ENCODE measurements at places on chromosomes 13 and 19.

DNA sequence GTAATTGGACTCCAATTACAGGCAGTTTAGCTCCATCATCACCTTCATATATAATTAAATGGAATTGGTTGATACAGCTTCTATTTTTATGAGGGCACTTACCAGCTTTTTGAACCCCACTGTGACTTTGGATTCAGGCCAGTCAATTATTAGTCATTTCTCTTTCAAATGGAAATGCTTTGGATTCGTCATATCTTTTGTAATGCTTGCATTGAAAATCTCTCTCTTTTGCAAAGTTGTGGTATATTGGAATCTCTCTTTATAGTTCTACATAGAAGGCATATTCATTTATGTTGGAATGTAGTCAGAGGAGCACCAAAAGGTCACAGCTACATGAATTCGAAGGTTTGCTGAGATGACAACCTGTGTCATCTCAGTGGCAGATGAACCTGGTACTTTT is 1074.3 kb upstream of the SLC10A2 start:
- no peak for DNase-seq

DNA sequence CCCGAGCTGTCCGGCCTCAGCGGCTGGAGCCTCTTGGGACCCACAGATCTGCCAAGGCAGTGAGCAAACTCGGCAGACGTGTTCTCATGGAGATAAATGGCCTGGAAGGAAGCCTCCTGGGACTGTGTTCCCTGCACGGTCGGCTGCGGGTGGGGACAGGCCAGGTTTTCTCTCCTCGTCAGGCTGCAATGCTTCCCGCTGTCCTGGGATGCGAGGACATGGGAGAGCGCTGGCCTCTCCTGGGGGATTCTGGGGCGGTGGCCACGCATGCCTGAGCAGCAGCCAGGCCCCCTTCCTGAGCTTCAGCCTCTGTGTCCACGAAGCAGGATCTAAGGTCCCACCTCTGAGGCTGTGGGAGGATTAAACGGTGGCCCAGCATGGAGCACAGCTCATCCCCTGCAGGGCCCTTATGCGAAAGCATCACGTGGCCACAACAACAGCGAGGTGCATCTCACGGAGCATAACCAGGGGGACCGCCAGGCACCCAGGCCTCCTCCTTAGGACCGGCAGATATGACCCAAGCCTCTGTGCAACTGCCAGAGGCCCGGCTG is 21.2 kb upstream of the C13orf46 start:
- no peak for DNase-seq

DNA sequence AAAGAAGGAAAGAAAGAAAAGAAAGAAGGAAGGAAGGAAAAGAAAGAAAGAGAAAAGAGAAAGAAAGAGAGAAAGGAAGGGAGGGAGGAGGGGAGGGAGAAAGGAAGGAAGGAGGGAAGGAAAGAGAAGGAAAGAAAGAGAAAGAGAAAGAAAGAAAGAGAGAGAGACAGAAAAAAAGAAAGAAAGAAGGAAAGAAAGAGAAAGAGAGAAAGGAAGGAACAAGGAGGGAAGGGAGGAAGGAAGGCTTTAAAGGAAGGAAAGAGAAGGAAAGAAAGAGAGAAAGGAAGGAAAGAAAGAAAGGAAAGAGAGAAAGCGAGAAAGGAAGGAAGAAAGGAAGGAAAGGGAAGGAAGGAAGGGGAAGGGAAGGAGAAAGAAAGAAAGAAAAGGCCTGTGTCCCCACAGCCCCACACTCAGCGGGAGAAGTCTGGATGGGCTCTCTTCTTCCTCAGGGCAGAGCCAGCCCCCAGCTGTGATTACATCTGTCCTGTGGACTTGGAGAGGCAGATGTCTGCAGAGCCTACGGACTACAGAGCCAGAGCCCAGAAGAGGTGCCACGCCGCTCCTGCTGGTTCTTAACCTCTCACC is 9.6 kb downstream of the PTPRH start:
- DNase-seq: no peak

- DNase-seq: no peak
These were observed 15.4 kb upstream of the SBNO2 start for GRCh38 chr19:1189419-1189818.

DNA sequence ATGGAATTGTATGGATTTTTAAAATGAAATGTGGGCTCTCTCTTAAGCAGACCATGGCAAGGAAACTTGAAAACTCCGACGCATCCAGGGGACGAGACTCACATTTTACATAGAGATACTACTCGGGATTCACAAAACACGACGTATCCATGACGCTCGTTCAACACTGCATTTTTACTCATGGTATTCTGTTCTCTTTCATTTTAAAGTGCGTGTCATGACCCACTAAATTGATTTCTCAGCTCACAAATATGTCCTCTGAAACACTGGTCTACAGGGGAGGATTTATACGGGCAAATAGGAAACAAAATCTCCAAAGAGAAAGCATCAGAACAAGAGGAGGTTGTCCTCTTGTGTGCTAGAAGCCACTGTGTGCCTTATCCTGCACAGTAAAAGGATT is 523.5 kb downstream of the MYO16 start:
- no peak for DNase-seq

- DNase-seq: no peak
These were observed 9.8 kb downstream of the DAZAP1 start for GRCh38 chr19:1417145-1417544.

GRCh38 chr19:43450545-43450997 is 14.8 kb downstream of the LYPD3 start:
- no peak for DNase-seq

DNA sequence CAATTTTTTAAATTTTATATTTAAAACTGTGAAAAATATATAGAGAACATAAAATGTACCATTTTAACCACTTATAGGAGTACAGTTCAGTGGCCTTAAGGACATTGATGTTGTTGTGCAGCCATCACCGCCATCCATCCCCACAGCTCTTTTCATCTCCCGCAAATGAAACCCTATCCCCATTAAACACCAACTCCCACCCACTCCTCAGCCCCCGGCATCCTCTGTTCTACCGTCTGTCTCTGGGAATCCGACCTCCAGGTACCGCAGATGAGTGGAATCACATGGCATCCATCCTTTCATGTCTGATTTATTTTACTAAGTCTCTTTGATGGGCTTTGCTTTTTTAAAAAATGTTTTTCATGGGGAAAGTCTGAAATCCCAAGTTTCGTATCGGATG is 23.8 kb upstream of the SMIM17 start:
- no peak for DNase-seq

- no peak for DNase-seq
These were observed 84.7 kb downstream of the KDM4B start for GRCh38 chr19:5053661-5054060.

GRCh38 chr13:108948251-108948671 is 318.9 kb downstream of the MYO16 start:
- no peak for DNase-seq

DNA sequence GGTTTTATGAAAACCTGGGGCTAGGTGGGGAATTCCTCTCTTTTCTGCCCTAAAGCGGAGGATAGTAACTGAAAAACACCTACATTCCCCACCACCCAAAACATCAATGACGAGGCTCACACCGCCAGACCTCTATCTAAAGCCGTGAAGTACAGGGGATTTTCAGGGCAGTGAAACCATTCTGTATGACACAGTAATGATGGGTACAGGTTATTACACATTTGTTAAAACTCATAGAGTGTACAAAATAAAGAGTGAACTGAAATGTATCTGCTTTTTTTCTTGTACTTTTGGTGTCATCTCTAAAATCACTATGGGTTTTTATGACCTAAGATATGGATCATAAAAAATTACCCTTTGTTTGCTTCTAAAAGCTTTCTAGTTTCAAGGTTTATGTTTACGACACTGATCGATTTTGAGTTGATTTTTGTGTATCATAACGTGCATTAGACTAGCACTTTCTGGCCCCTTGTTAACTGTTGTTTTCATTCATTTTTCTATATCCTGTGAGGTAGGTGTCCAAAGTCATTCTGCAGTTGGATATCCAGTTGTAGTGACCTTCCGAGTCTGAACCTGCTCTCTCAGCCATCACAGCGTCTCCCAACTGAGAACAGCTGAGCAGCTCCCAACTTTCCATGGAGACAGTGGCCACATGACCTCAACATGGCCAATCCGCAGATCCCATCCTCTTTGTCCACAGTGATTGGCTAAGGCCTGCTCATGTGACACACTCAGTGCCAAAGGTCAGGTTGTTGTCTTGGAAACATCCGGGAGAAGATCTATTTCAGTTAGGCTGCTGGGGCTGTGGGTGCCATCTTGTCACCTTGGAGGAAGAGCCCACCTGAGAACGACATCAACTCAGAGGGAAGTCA is 10.3 kb downstream of the MBD3L2B start:
- no peak for DNase-seq

GRCh38 chr19:46181388-46181779 is 33.3 kb downstream of the IGFL2 start:
- DNase-seq: no peak

GRCh38 chr13:46850214-46850613 is 46.6 kb downstream of the HTR2A start:
- no peak for DNase-seq

DNA sequence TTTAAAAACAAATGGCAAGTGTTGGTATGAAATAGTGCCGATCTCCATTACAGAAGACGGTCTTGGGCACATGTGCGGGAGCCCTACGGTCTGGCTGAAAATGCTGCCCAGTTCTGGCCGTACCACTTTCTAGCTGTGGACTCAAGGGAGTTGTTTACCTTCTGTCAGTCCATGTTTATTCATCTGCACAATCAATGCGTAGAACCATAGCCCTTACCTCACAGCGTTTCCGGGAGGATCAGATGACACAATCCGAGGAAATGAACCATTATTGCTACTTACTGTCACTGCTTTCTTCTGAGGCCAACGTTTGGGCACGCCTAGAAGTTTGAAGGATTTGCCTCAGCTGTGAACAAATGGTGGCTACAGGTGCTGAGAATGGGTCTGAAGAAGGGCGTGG is 31.2 kb downstream of the GADD45B start:
- DNase-seq: no peak

GRCh38 chr19:13100841-13101589 is 1.6 kb downstream of the LYL1 start:
- DNase-seq: no peak

GRCh38 chr19:15318241-15318691 is 14.1 kb downstream of the BRD4 start:
- DNase-seq: no peak

DNA sequence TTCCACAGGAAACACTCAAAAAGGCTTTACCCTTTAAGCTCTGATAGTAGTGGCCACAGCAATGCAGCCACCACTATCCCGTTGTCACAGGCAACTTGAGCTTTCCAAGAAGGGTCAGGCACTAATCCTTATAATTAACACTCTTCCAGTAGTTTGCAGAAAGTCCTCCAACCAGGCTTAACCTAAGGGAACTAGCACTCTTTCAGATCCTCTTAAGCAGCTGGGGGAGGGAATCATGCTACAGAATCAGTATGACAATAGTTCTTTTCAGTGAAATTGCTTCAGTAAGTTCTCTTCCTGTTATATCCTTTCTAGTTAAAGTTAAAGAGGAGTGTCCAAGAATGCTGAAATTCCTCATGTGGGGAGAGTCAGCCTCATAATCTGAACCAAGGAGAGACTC is 82.2 kb downstream of the TNFSF11 start:
- no peak for DNase-seq

DNA sequence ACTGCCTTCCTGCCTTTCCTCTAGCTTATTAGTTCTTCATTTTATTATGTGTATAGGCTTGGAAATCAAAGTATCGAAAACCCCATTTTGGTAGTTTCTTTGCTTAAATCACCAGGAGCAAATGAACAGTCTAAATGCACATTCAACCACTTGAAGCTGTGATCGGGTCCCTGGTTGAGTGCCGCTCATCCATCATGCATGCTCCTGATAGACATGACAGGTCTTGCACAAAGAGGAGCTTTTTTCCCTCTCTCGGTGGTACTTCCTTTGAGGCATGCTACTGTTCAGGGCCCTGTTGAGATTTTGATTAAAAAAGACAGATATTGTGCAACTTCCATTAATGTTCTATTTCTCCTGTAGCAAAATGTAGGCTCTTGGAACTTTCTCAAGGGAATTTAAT is 185.8 kb downstream of the OLFM4 start:
- no peak for DNase-seq

GRCh38 chr19:16593181-16593580 is 21.0 kb upstream of the SLC35E1 start:
- no peak for DNase-seq

DNA sequence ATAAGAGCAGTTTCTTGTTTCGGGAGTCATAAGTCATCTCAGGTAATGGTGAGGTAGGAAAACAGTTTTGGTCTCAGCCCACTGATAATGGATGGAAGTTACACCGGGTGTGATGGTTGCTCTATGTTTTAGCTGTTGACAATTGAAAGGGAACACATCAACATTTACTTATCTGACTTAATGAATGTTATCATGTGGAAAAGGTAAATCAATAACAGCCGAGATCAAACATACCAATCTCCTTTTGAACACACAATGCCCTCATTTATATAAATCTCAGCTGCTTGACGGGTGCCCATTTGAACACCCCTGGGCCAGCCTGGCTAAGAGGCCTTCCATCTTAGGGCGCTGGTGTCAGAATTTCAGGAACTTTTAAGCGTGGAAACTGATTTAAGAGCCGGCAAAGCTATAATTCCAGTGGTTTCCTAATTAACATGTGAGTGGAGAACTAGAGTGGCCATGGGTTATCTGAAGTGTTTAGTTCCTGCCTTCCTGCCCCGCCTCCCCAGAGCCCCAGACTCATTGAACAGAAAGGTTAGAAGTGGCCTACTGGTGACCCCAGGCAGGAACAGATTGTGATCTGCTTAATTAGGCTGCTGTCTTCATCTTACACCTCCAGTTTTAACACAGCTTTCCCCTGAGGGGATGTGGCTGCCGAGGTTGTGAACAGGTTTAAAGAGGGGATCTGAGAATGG is 572.7 kb downstream of the FGF9 start:
- DNase-seq: no peak
